ENCODE measurements at places on chromosomes 13 and 19. TPM values are rescaled to one million over a fixed set of nuclear protein-coding genes. Genes with fewer than 3 reads are reported as not detected.

The AXL gene
- 114 TPM for total RNA-seq

The XRCC1 gene
- 31.4 TPM for total RNA-seq

The SWSAP1 gene
- 1.8 TPM for total RNA-seq

The CGB5 gene
- 0.39 TPM for total RNA-seq

The ARHGEF7 gene
- 21.2 TPM for total RNA-seq

The ETV2 gene
- total RNA-seq = 2.2 TPM

The FFAR1 gene
- total RNA-seq = not detected

The C19orf38 gene
- 0.18 TPM for total RNA-seq

The CCDC169 gene
- total RNA-seq = 0.33 TPM

The LGALS7B gene
- 0.27 TPM for total RNA-seq

The FRY gene
- 0.11 TPM for total RNA-seq

The SHISA7 gene
- 0.02 TPM for total RNA-seq

The IL17D gene
- 1.3 TPM for total RNA-seq

The NXNL1 gene
- total RNA-seq = not detected

The ZNF284 gene
- 0.26 TPM for total RNA-seq

The MCEMP1 gene
- total RNA-seq = not detected

The REXO1 gene
- total RNA-seq = 20.8 TPM

The FCGBP gene
- 0.96 TPM for total RNA-seq

The SIGLEC9 gene
- total RNA-seq = 0.07 TPM

The ADPRHL1 gene
- 17.4 TPM for total RNA-seq

The ZNF345 gene
- 0.06 TPM for total RNA-seq

The SYDE1 gene
- total RNA-seq = 14.1 TPM

The PLVAP gene
- not detected for total RNA-seq

The HIPK4 gene
- 0.16 TPM for total RNA-seq

The ZNF177 gene
- 0.61 TPM for total RNA-seq

The PPP1R37 gene
- total RNA-seq = 40.3 TPM

The PDE4C gene
- total RNA-seq = 0.48 TPM

The KLF1 gene
- total RNA-seq = 0.11 TPM

The LAIR2 gene
- not detected for total RNA-seq

The KIR3DL1 gene
- total RNA-seq = not detected

The CNFN gene
- 39.9 TPM for total RNA-seq

The PSMD8 gene
- 441 TPM for total RNA-seq

The SSC5D gene
- total RNA-seq = 0.52 TPM

The IGSF23 gene
- 0.19 TPM for total RNA-seq

The CGB7 gene
- 0.52 TPM for total RNA-seq

The ZNF444 gene
- total RNA-seq = 15.6 TPM

Measured in A549 treated with dexamethasone at 1 μM for 4 hours (cell line).